Activated naive CD4-positive, alpha-beta T cell treated with anti-CD3 and anti-CD28 coated beads, Interleukin-2, amount 50 U/mL, for 72 hours (primary cell): ENCODE measurements at places on chromosomes 2 and 18. TPM values are rescaled to one million over a fixed set of nuclear protein-coding genes. Genes with fewer than 3 reads are reported as not detected.

DNA sequence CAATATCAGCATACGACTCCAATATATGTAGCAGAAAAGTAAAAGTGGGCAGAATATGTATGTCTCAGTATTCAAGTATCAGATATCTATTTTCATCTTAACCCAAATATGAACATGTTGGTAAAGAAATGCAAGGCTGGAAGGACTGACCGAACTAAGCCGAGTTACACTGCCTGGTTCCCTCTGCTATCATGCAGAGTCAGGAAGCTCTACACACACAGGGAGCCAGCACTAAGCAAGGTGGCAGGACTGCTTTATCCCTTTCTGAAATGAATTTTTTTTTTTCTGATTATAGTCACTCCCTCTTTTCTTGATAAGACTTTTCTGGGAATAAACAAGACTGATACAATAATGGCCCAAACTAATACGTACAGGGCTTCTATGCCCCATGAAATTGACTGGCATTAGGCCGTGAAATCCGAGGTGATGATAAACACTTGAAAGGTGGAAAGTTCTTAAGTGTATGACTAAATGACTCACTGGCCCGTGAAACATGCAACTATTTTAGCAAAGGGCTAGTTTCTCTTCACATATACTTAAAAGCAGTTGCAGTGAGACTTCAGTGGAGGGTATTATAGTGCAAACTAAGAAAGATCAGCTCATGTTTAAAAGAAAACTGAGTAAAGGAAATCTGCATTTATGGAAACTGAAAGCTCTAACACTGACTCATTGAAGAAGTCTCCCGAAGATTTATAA lies 14.9 kb downstream of the DPP4 start:
- no peak for DNase-seq

Gene RTP5
- total RNA-seq, result not detected

GRCh38 chr2:16050261-16050907 lies 110.0 kb downstream of the MYCN start:
- no peak for DNase-seq

GRCh38 chr2:127498386-127498785 lies 27.9 kb downstream of the IWS1 start:
- DNase-seq, result no peak

DNA sequence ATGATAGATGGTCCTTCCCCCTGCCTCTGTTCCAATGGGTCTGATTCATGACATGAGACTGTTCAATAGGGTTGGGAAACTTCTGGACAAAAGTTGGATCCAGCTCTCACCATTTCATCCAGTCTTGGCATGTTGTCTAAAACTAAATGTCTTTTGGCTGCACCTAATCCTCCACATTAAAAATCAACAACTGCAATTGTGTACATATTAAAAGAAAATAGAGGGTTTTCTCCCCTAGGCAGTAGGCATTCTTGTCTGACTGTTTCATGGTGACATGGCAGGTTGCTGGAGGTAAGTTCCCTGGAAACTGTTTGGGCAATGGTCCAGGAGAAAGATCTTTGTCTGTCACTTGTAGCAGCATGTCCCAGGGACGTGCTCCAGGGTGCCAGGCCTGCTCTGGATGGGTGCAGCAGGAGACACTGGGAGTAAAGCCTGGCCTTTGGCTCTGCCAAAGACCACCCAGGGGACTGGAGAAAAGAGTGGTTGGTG lies 135.8 kb downstream of the TCF4 start:
- no peak for DNase-seq

- no peak for DNase-seq
These were observed 571.2 kb upstream of the TNP1 start for GRCh38 chr2:217430916-217431576.

Gene RGPD5
- 22.5 TPM for total RNA-seq

DNA sequence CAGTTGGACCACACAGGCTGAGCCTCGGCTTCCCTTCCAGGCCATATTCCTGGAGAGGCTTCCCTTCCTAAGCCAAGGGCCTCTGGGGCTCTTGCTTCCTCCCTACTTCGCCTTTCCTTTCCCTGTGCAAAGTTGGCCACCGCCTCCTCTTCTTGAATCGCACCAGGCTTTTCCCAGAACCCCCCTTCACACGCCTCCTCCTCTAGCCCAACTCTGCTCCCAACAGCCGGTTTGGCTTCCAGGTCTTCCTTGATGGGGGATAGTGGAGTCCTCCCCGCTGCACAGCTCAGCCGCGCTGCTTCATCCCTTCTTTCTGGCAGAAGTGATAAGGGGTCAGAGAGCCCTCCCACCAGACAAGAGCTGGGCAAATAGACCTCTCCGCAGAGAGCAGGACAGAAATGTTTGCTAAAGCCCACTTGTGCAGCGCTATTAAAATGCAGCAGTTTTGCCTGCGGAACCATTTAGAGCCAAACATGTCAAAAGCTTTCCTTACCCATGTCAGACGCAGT lies 56.4 kb downstream of the SNORC start:
- no peak for DNase-seq
